ENCODE measurements at places on chromosomes 11 and 22.

DNA sequence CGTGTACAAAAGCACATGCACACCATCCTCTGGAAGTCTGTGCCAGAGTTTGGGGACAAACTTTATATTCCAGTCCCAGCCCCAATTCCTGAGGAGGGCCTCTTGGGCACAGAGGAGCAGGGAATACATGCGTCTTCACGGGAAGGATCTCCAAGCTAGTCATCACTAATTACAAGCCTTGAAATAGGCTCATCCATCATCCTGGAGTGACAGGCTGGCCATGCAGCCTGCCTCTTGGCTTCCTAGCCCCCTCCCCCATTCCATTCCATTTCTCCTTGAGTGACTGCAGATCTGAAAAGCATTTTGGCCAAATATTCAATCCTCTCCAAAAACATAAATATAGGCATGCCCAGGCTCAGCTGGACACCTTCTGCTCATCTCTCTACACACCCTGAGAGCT lies 24.8 kb downstream of the SERPING1 start:
- no peak for DNase-seq

DNA sequence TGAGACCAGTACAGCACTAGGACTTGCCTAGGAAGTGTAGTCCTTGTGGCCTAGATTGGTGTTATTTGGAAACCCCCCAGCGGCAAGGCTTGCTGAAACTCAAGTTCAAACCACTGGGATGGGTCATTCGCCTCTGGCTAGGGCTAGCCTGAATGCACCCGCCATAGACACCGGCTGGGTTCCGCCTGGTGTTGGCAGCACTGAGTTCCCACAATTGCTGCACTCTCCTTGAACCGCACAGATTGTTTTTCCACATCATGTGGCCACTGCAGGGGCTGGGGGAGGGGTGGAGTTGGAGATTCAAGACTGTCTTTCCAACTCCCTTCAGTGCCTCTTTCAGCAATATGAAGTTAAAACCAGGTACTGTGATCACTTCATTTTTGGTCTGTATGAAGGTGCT lies 43.1 kb downstream of the CCDC73 start:
- no peak for DNase-seq

DNA sequence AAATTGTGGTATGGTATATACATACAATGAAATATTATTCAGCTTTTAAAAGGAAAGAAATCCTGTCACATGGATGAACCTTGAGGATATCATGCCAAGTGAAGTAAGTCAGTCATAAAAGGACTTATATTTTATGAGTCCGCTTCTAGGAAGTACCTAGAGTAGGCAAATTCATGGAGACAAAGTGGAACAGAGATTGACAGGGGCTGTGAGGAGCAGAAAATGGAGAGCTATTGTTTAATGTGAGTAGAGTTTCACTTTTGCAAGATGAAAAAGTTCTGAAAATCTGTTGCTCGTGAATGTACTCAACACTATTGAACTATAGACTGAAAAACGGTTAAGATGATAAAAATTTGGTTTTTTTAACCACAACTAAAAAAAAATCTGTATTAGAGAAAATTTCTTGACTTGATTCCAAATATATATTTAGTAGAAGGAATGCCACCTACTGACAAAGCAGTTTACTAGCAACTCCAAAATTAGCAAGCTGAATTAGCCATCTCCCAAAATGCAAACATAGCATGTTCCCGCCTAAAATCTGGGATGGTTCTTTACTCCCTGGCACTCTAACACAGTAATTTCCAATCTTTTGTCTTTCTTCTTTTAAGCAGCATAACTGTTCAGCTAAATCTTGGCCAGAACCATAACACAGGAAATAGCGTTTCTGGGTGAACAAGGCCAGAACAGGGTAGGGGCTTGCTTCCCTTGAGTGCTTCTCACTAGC lies 1.5 kb downstream of the UFD1 start:
- no peak for DNase-seq

DNA sequence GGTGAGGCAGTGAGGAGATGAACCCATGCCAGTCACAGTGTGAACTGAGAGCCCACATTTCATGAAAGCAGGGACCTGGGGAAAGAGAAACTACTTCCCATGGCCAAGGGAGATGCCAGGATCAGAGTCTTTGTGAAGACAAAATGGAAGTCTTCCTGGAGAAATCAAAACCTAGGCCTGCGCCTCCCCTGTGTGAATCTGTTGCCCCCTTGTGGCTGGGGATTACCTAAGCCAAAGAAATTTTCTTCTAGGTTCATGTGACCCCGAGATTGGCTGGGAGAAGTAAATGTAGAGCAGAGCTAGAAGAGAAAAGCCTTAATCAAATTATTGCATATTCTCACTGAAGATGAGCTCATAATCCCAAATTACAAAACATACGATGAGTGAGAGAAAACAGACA lies 1075.3 kb downstream of the TBC1D22A start:
- peak; percentile 10 for DNase-seq

DNA sequence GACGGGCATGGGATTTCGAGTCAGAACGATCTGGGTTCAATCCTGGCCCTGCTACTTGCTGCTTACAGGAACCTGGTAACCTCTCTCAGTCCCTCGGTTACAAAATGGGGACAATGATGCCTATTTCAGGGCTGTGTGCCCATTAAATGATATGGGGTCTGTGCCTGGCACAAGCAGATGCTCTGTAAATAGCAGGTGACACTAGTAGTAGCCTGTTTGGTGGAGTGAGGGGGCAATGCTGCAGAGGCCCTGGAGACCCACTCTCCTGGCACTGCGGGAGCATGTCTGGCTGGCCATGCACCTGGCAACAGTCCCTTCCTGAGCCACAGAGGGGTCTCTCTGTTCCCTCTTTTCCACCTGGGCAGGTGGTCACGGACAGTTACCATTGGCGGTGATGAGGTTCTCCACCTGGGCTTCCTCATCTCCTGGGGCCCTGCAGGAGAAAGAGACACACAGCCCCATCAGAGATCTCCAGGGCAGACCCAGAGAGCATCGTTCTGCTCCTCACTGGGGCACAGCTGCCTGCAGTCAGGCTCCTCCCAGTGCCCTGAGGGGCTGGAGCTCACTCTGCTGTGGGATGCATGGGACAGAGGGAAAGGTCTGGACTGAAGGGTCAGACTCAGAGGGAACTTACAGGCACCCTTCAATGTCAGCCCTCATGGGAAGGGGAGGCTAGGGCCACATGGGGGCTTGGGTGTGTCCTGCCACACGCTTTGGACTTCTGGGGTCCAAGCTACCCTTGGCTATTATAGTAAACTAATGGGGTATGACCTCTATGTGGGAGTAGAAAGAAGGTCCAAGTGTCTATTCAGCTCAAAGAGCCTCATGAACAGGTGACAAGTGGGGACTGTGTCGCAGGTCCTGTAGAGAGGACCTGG lies 15.6 kb upstream of the FXYD2 start:
- DNase-seq = no peak

DNA sequence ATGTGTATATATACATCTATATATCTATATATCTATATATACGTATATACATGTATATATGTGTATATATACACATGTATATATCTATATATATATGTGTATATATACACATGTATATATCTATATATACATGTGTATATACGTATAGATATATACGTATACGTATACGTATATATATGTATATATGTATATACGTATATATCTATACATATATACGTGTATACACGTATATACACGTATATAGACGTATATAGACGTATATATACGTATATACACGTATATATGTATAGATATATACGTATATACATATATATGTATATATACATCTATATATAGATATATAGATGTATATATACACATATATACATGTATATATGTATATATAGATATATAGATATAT lies 25.1 kb upstream of the CAPRIN1 start:
- DNase-seq = no peak

DNA sequence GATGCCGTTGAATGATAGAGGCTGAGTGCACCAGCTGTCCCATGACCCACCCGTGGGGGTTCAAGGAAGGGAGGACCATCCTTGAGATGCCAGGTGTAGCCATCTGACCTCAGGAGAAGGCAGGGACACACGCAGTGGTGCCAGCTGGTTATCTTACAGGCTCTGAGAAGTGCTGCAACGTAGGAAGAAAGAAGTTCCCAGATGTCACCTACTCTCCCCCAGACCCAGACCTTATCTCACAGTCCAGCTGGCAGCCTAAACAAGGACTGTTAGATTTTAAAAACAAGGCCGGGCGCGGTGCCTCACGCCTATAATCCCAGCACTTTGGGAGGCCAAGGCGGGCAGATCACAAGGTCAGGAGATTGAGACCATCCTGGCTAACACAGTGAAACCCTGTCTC lies 1307.6 kb downstream of the TBC1D22A start:
- DNase-seq = no peak

DNA sequence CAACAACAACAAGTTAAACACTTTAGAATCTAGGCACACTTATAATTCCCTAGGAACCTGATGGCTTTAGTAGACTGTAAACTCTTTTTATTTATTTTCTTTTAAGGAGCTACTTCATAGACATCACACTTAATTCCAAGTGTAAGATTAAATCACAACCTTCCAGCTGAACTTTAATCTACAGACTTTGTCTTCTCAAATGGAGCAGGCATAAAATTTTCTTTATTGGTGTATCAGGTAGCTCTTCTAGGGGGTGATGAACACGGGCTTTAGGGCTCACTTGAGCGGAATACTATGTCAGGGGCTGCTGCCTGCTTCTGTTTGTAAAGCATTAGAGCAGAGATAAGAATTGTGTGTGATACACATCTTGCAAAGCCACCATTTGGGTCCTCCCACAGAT lies 525.8 kb upstream of the FAT3 start:
- no peak for DNase-seq

DNA sequence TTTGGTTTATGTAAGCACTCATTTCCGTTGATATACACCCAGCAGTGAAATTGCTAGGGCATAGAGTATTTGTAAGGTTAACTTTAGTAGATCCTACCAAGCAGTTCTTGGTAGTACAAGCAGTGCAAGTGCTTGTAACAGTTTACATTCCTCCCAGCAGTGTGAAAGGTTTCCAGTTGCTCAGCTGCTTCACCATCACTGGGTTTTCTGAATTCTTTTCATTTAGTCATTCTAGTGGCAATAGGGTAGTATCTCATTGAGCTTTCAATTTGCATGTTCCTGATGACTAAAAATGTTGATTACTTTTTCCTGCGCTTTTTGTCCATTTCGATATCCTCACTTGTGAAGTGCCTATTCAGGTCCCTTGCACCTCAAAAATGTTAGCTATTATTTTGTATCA lies 34.3 kb downstream of the ZNF202 start:
- DNase-seq = no peak

Measured in H54 (cell line).